ENCODE measurements at places on chromosomes 13 and 19. TPM values are rescaled to one million over a fixed set of nuclear protein-coding genes. Genes with fewer than 3 reads are reported as not detected.

The ELSPBP1 gene
- 0.32 TPM for polyA plus RNA-seq

DNA sequence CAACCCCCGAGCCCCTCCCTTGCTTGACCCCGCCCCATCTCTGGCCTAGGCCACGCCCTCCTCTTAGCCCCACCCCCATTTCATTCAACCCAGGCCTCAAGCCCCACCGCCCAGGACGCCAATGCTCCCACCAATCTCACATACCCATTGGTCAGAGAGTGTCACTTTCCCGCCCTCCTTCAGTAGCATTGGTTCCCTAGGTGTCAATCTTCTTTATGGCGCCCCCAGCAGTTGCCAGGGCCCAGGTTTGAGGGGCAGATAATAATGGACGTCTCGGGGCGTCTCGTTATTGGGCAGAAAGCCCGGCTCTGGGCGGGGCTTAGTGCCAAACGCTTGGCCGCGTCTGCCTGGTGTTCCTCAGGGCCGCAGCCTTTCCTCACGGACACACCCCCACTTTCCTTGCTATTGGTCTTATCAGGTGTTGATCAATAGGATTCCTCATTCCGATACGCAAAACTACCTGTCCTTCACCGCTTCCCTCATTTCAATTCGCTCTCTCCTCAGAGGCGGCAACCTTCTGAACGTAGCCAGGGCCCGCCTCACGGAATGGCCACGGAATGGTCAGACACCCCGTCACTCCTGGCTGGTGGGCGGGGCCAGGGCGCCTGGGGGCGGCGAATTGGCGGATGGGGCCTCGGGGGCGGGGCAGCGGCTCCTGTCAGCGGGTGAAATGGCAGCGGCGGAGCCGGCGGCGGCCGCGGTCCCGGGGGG is at the start of gene EVI5L:
TSS of gene EVI5L (plus strand) at position 658 of the 711 bp plus-strand sequence. CDS start 16,325 bp downstream, outside the sequence.
- H3K27ac ChIP-seq = peak within 1 kb of the TSS; percentile 53
- H3K4me1 ChIP-seq = peaks cover 15% of the 10 kb centered on the region
- DNase-seq = peak; percentile 99
- H3K27me3 ChIP-seq = no peaks in the 10 kb centered on the region
- no peaks in the 10 kb centered on the region for H3K36me3 ChIP-seq
- peak within 1 kb of the TSS; percentile 49 for H3K4me3 ChIP-seq

DNA sequence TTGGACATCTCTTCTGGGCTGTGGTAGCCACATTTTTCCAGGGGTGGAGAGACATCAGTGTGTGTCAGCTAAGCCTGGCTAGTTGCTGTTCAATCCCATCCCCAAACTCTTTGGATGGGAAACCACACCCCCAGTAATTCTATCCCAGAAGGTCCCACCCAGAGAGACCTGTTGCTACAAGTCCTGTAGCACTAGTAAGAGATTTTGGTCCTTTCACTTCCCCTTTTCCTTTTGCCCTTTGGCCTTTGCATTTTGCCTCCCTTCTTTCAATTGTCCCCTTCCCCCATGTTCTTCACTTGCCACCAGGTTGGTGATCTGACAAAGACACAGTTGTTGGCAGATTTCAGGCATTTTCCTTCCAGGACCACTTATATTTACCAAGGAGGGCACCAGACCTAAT is 3.8 kb downstream of the CBY2 start:
- H3K27ac ChIP-seq = no peak overlapping the region
- no peaks in the 10 kb centered on the region for H3K36me3 ChIP-seq
- H3K27me3 ChIP-seq = no peaks in the 10 kb centered on the region
- H3K4me3 ChIP-seq = no peak overlapping the region
- no peaks in the 10 kb centered on the region for H3K4me1 ChIP-seq

The SLC8A2 gene
- 0.16 TPM for polyA plus RNA-seq

The C13orf42 gene
- polyA plus RNA-seq = 0.05 TPM

GRCh38 chr13:34065928-34066327 is 248.0 kb downstream of the RFC3 start:
- H3K36me3 ChIP-seq = no peaks in the 10 kb centered on the region
- no peaks in the 10 kb centered on the region for H3K4me1 ChIP-seq

The THSD1 gene
- 3.3 TPM for polyA plus RNA-seq

DNA sequence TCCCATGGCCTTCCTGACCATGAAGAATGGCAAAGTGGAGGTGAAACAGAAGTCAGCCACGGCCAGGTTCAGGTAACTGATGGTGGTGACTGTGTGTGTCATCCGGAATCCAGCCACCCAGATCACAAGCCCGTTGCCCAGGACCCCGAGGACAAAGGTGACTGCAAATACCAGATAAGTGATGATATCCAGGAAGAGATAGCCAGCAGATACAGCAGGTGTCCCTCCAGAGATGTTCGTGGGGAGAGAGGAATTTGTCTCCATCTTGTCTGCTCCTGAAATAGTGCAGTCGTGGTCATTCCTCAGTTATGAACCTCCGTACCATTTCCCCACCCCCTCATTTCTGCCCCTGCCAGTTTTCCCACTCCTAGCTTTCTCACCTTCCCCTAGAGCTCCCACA is 4.9 kb downstream of the FPR1 start:
- no peaks in the 10 kb centered on the region for H3K27me3 ChIP-seq
- H3K36me3 ChIP-seq = no peaks in the 10 kb centered on the region
- H3K4me1 ChIP-seq = no peaks in the 10 kb centered on the region
- no peak overlapping the region for H3K27ac ChIP-seq

DNA sequence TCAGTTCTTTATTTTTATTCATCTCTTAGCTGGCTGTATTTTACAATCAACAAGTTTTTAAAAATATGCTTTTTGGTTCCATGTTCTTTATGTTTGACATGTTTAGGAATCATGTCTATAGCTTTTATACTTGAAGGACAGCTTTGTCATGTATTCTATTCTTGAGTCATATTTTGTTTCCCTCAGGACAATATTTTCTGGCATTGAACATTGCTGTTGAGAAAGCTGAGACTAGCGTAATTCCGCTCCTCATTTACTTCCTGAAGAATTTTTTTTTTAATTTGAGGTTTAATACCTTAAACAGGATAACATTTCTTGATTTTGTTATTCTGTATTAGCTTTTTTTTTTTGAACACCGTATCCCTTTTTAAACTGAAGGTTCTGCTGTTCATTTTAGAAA is 53.2 kb downstream of the RB1 start:
- no peak overlapping the region for H3K27ac ChIP-seq
- H3K4me3 ChIP-seq = no peak overlapping the region

The PSG3 gene
- polyA plus RNA-seq = 0.05 TPM

The FXYD1 gene
- 17.1 TPM for polyA plus RNA-seq

DNA sequence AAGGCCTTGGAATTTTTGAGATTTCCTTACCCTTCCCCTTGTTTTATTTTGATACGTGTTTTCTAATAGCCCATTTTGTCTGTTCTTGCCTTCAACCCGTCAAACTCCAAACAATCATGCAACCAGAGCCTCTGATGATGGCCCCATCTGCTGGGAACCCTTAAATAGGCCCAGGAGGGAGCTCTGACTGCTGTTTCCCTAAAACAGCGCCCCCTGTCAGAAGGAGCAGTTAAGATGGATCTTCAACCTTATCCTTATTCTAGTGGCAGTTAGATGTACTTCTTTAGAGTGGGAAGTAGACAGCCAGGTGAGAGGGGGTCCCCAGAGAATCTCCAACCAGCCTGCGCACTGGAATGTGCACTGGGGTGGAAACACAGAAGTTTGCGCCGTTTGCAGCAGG is 1031.0 kb upstream of the PCDH9 start:
- H3K4me1 ChIP-seq = no peaks in the 10 kb centered on the region
- H3K27ac ChIP-seq = no peak overlapping the region
- no peaks in the 10 kb centered on the region for H3K36me3 ChIP-seq
- no peak overlapping the region for H3K4me3 ChIP-seq
- DNase-seq = no peak

- peaks cover 36% of the 10 kb centered on the region for H3K4me1 ChIP-seq
- H3K27ac ChIP-seq = no peak overlapping the region
- H3K4me3 ChIP-seq = no peak overlapping the region
- DNase-seq = no peak
Measured at GRCh38 chr19:28605501-28606268, 607.3 kb downstream of the UQCRFS1 start.

DNA sequence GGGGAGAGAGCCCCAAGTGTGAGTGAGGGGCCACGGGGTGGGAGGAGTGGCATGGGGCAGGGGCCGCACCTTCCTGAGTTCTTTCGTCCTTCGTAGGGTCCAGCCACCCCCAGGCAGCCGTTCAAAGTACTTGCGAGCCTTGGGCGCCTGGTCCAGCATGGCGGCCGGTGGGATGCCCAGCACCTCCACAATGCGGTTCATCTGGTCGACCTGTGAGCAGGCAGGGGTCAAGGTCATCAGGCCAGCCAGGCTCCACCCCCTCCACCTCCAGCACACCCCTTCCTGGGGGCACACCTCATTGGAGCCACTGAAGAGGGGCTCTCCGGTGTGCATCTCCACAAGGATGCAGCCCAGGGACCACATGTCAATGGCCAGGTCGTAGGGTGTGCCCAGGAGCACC is 6.7 kb downstream of the DYRK1B start:
- H3K4me3 ChIP-seq = no peak overlapping the region
- H3K27ac ChIP-seq = no peak overlapping the region
- H3K4me1 ChIP-seq = peaks cover 21% of the 10 kb centered on the region
- peaks cover 60% of the 10 kb centered on the region for H3K36me3 ChIP-seq

The AMER2 gene
- 0.05 TPM for polyA plus RNA-seq

DNA sequence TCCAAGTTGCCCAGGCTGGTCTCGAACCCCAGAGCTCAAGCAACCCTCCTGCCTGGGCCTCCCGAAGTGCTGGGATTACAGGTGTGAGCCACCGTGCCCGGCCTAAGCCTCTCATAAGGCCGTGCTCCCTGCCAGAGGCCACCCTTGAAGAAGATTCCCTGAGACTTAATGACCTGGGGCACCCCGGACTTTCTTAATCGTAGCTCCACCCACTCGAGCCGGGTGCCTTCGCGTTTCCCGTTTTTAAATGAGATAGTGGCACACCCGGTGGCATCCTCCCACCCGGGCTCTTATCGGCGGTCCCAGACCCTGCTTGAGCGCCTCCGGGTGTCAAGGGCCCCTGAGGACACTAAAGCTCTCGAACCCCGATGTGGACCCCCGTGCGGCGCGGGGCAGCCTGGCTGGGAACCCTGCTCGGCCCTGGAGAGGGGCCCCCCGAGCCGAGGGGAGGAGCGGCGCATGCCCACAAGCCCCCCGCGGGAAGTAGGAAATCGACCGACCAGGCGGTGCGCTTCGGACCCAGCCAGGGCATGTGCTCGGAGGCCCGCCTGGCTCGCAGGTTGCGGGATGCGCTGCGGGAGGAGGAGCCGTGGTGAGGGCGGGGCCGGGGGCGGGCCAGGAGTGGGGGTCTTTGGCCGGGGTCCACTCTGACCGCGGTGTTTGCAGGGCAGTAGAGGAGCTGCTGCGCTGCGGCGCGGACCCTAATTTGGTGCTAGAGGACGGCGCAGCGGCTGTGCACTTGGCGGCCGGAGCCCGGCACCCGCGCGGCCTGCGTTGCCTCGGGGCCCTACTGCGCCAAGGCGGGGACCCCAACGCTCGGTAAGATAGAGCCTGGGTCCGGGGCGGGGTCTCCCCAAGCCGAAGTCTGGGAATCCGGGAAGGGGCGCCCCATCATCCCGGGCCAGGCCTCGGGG is at the start of gene ANKLE1:
TSS of gene ANKLE1 (plus strand) at position 511 of the 914 bp plus-strand sequence. CDS start at position 531, 20 bp downstream.
- H3K27me3 ChIP-seq = peaks cover 15% of the 10 kb centered on the region
- peak within 1 kb of the TSS; percentile 31 for H3K27ac ChIP-seq
- H3K36me3 ChIP-seq = peaks cover 17% of the 10 kb centered on the region
- H3K4me1 ChIP-seq = peaks cover 16% of the 10 kb centered on the region
- peak within 1 kb of the TSS; percentile 49 for H3K4me3 ChIP-seq
- DNase-seq = no peak

The FFAR2 gene
- polyA plus RNA-seq = 1.1 TPM

The OR10H1 gene
- 0.09 TPM for polyA plus RNA-seq

DNA sequence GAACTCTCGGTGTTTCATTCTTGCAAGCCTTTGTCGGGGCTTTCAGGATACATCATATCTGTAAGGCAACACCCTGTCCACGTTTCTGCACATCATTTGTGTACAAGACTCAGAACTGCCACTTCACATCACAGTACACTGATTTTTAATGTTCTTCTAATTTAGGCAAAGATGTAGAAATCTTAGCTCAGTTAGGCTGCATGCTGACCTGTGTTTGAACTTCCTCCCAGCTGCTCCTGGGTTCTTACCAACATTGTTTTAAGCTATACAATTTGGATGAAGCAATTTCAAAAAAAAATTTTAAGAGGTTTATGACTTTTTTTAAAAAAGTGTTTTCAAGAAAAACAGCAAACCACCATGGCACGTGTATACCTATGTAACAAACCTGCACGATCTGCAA is 1047.9 kb upstream of the SLC10A2 start:
- no peaks in the 10 kb centered on the region for H3K27me3 ChIP-seq
- no peaks in the 10 kb centered on the region for H3K4me1 ChIP-seq
- no peak for DNase-seq
- H3K27ac ChIP-seq = no peak overlapping the region
- H3K4me3 ChIP-seq = no peak overlapping the region

DNA sequence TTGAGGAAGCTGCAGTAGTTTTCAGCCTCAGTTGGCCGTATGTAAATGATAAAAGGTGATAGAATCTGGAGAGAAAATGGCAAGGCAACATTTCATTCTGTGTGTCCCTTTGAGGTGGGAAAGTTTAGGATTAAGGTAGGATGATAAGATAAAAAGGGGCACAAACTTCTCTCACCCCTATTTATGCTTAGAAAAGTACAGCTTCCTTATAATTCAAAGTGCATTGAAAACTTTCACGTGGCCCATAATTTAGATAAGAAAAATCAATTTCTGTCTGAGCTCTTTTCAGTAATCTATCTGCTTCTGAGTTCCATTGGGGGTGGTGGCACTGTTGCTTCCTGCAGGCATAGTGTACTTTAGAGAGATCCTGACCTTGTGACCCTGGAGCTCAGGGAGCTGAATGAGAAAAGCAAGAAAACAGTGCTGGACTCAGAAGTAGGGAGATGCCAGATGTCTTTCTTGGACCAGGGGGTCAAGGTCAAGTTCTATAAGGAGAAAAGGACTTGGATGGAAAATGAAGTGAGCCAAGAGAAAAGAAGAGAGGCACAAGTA is 187.3 kb downstream of the NDFIP2 start:
- no peak overlapping the region for H3K27ac ChIP-seq
- no peaks in the 10 kb centered on the region for H3K36me3 ChIP-seq
- H3K4me3 ChIP-seq = no peak overlapping the region
- no peaks in the 10 kb centered on the region for H3K27me3 ChIP-seq

The HSPB6 gene
- 18.9 TPM for polyA plus RNA-seq

GRCh38 chr13:92354583-92354982 is 872.0 kb upstream of the GPC6 start:
- H3K27me3 ChIP-seq = no peaks in the 10 kb centered on the region
- H3K4me3 ChIP-seq = no peak overlapping the region

The ZNF865 gene
- polyA plus RNA-seq = 7.2 TPM

DNA sequence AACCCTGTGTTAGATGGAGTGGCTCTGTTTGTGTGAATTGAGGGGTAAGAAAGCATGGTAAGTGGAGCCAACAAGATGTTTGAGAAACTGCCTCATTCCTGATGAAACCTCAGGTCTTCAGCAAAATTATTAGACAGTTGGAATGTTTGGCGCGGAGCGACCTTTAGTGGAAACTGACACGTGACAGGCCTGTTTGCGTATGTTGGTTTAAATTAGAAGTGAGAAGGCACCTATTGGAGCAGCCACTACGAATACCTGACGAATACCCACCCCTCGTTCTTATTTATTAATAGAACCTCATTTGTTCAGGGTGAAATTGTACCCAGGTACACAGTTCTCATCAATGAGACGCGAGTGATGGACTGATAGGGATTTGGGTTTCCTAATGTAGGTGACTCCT is 63.2 kb upstream of the MIR17HG start:
- H3K4me3 ChIP-seq = no peak overlapping the region
- no peaks in the 10 kb centered on the region for H3K27me3 ChIP-seq
- no peak for DNase-seq
- H3K4me1 ChIP-seq = no peaks in the 10 kb centered on the region
- no peak overlapping the region for H3K27ac ChIP-seq

The LGALS14 gene
- 2.0 TPM for polyA plus RNA-seq

Data from thymus (tissue), 14 donors.